ENCODE measurements at places on chromosomes 6 and 20.

GRCh38 chr20:58824843-58825242 lies 25.9 kb downstream of the GNAS-AS1 start:
- DNase-seq, result no peak

DNA sequence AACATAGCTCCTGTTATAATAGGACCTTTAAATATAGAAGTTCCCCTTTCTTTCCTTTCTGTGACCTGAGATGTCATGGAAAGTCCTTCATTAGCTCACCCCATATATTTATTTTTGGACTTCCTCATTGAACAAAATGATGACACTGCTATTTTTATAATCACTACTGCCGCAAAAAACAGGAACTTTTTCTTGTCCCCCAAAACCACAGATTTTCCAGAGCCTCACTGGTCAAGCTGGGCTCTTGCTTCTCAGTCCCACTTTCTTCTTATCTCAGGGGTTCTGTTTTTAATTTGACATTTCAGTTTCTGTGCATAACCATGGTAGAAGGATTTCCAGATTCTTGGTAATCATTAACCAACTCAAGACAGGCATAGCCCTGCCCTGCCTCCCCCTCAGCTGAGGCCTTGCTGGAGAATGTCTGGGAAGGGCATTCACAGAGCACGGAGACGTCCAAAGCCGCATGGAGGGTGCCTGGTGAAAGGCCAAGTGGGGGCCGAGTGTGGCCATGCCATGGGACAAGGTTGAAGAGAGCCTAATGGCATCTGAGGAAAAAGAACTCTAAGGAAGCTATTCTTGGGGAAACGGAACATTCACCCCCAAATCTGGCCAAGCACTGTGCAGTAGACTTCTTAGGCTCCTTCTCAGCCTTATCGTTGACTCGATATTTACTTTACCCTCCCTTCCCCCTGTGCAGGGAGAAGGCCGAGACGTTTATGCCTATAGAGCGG lies 73.7 kb downstream of the EDN1 start:
- no peak for DNase-seq

- DNase-seq, result no peak
Measured at GRCh38 chr6:163708466-163708865, 293.9 kb downstream of the QKI start.

GRCh38 chr20:3651204-3651962 lies 11.8 kb downstream of the GFRA4 start:
- no peak for DNase-seq

- no peak for DNase-seq
Measured at GRCh38 chr20:58797371-58798338, 53.0 kb downstream of the GNAS-AS1 start.

DNA sequence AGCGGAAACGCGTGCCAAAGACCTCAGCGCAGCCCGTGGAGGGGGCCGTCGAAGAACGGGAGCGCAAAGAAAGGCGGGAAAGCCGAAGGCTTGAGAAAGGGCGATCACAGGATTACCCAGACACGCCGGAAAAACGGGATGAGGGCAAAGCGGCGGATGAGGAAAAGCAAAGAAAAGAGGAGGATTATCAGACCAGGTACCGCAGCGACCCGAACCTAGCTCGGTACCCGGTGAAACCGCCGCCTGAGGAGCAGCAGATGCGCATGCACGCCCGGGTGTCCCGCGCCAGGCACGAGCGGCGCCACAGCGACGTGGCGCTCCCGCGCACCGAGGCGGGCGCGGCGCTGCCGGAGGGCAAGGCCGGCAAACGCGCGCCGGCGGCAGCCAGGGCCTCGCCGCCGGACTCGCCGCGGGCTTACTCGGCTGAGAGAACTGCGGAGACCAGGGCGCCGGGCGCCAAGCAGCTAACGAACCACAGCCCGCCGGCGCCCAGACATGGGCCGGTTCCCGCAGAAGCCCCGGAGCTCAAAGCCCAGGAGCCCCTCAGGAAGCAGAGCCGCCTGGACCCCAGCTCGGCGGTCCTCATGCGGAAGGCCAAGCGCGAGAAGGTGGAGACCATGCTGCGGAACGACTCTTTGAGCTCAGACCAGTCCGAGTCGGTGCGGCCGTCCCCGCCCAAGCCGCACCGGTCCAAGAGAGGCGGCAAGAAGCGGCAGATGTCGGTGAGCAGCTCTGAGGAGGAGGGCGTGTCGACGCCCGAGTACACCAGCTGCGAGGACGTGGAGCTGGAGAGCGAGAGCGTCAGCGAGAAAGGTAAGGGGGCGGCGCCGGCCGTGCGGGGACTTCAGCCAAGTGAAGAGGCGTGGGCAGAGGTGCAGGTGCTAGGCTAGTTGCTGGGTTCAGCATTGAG lies 296.2 kb downstream of the RIMS1 start:
- no peak for DNase-seq

- DNase-seq, result no peak
Measured at GRCh38 chr6:148874698-148875293, 128.0 kb downstream of the UST start.

- DNase-seq, result no peak
Measured at GRCh38 chr6:89117211-89118108, at the start of gene SRSF12. TSS of gene SRSF12 (minus strand) at chr6:89118071. CDS start at chr6:89117887, 184 bp downstream.

DNA sequence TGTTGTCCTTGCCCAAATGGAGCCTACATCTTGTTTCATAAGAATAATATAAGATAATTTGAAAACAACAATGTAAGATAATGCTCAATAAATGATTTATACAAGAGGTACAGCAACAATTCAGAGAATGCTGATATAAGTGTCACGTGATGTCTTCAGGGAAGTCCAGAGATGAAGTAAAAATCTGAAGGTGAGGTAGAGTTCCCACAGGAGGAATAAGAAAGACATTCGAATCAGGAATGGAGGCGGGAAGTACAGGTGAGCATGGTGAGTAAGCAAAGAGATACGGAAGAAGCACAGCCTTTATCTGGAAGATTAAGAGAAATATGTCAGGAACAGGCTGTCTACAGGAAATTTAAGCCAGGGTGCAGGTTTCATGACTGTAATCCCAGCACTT lies 165.9 kb upstream of the MARCKS start:
- DNase-seq, result no peak

- DNase-seq, result no peak
Measured at GRCh38 chr20:4018023-4018748, 2.8 kb upstream of the RNF24 start.

DNA sequence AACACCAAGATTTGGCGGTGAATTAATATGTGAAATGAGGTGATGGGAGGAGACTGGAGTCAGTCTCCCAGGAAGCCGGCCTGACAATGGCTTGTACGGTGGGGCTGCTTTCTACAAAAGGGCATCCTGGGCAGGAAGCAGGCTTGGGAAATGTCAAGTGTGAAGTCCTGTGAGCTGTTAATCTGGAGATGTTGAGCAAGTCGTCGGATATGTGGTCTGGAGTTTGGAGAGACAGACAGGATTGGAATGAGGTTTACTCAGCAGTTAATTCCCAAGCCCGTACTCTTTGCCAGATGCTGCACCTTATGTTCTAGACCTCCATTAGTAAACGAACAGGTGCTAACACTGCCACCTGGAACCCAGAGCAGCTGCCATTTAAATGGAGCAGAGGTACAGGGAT lies 107.7 kb upstream of the FOXC1 start:
- DNase-seq, result no peak

GRCh38 chr6:70379473-70380013 lies 33.8 kb upstream of the FAM135A start:
- no peak for DNase-seq

- DNase-seq, result no peak
Measured at GRCh38 chr6:131060311-131060710, 2.7 kb downstream of the EPB41L2 start.

GRCh38 chr20:43590036-43590391 lies 723 bp upstream of the IFT52 start:
- DNase-seq, result no peak

DNA sequence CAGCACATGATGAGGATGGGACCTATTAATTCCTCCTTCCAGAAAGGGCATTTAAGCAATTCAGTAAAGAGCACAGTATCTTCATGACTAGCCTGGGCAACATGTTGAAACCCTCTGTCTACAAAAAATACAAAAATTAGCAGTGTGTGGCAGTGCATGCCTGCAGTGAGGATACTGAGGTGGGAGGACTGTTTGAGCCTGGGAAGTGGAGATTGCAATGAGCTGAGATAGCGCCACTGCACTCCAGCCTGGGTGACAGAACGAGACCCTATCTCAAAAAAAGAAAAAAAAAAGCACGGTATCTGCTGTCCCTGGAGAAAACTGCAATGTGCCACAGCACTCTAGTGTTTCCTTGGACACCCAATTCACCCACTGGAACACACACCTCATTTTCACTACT lies 18.4 kb downstream of the SAMD3 start:
- no peak for DNase-seq

GRCh38 chr6:136294621-136295020 lies 5.0 kb upstream of the BCLAF1 start:
- no peak for DNase-seq

- DNase-seq, result no peak
Measured at GRCh38 chr6:138728662-138729061, 44.9 kb upstream of the CCDC28A start.

DNA sequence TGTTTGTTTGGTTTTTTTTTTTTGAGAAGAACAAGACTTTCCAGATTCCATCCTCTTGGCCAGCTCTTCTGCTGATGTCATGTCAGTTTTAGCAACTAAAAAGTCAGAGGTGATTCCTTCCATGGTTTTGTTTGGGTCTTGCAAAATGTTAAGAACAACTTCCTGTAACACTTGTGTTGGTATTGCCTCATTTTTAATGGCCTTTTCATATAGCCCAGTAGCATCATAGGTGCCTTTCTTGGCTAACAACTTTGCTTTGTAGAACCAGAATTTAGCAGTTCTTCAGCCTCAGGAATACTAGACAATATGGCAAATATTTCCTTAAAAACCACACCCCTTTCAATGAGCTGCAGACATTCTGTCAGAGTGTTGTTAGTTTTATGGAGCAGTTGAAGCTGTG lies 99.5 kb upstream of the SIRPG start:
- DNase-seq, result no peak

GRCh38 chr6:109852713-109853112 lies 125.4 kb upstream of the GPR6 start:
- no peak for DNase-seq

DNA sequence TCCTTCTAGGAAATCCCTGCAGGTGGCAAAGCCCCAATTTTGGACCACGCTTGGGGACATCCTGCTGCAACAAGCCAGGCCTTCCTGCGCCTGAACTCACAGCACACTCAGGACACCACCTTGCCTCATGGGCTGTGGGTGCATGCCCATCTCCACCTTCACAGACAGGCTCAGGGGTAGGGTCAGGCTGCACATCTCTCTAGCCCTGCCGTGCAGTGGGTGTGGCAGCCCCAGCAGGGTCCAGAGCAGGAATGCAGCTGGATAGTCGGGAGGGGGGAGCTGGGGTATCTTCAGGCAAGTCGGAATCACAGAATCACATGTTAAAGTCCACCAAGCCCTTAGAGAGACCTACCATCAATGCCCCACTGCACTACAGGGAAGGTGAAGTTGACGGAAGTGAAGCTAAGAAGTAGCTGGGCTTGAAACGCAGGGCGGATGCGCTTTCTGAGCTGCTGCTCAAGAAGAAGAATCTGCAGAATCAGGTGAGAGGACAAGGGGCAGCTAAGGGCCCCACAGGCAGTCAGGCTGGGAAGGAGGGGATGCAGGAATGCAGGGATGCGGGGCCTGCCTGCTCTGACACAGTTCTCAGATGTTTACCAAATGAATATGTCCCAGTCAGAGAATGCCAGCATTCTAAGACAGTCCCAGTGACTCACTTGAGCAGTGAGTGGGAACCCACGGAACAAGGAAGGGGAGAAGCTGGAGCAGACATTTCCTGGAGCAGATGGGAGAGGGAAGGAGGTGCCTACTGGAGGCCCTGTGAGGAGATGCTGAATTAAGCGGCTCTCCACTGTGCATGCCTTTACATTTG lies 11.3 kb downstream of the SERPINB6 start:
- DNase-seq, result no peak

GRCh38 chr20:38806855-38807655 lies 1.6 kb downstream of the PPP1R16B start:
- no peak for DNase-seq

- no peak for DNase-seq
Measured at GRCh38 chr20:32493356-32493755, 91.8 kb downstream of the NOL4L start.

DNA sequence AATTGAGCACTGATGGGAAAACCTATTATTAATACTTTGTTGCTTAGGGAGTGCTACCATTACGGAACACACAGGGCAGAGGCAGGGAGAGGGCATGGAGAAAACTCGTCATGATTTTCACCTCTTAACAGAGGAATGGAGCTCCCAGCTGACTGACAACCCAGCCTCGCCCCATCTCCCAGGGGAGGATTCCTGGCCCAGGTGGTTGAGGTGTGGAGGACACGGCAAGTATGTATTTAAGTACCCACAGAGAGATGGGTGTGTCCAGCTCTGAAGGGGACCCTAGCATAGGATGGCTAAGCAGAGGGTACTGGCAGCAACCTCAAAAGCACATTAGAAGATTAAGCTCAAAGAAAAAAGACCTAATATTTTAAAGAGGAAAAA lies 261.9 kb upstream of the MOCS1 start:
- DNase-seq, result no peak

GRCh38 chr6:133553652-133554051 lies 312.5 kb downstream of the EYA4 start:
- peak; percentile 53 for DNase-seq
